ENCODE measurements at places on chromosomes 12 and 14.

DNA sequence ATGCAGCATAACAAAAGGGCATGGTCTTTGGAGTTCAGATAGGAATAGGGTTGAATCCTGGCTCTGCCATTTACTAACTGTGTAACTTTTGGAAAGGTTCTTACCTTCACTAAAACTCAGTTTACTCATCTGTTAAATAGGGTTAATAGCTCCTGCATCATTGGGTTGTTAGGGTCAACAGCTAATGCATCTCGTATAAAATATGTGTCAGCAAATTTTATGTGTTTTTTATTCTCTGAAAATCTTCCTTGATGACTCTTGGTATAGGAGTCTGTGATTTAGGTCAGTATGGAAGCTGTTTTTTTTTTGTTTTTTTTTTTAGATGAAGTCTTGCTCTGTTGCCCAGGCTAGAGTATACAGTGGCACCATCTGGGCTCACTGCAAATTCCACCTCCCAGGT is 36.1 kb upstream of the SRP54 start:
- no peak for DNase-seq

GRCh38 chr12:107287436-107288413 is 194.4 kb upstream of the CRY1 start:
- DNase-seq = no peak

- DNase-seq = no peak
Observed at GRCh38 chr12:115879354-115879753, 398.1 kb downstream of the MED13L start.

DNA sequence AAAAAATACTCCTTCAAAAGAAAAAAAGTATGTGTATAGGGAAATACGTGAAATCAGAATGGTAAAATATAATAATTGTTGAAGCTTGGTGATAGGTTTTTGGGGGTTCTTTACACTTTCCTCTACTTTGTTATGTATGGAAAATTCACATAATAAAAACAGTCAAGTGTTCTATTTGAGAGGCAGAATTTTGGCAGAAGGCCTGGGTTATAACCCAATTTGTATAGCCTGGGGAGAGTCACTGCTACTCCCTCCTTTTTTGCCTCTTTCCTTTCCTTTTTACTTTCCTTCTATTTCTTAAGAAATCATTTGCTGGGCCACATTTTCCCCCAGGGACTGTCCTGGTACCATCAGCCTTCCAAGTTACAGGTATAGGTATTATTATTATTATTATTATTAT is 105.7 kb downstream of the CRADD start:
- DNase-seq = no peak

DNA sequence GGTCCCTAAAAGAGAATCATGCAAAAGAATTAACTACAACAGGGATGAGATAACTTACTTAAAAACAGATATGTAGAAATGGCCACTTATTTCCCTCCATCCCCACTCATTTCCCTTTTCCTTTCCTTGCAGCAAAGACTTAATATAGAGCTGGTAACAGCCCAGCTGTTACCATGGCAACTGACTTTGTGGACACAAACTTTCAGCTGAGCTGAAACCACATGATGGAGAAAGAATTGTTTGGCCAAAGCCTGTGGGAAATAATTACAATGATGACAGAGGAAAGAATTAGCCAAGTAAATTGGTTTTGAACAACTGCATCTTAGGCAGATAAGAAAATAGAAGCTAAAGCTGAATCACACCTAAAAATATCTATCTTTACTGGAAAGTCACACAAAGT is 364.9 kb downstream of the GALC start:
- peak; percentile 52 for DNase-seq

DNA sequence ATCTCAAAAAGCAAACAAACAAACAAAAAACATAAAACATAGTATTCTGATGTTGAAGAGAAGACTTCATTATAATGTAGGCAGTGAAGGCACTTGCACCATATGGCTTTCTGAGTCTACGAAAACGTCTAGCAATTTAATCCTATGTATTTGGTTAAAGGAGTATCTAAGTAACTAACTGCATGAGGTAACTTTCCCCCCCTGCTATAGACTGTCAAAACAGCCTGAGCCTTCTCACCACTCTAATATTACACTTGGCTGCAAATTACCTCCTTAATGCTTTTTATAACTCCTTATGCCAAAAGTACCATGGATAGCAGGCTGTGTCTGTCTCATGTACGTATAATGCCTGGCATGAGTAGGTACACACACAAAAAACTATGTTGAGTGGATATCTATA is 607.6 kb upstream of the FLRT2 start:
- DNase-seq = no peak
